NCI-H1930 (cell line): ENCODE measurements at places on chromosomes 7 and 10.
A peak's percentile ranks its signal among the peaks of the same experiment; 100 is the strongest.

- DNase-seq, result no peak
Measured at GRCh38 chr10:131514454-131514853, 202.9 kb upstream of the TCERG1L start.

- DNase-seq, result no peak
Measured at GRCh38 chr7:91019686-91020385, 244.4 kb upstream of the FZD1 start.

GRCh38 chr7:69257592-69257991, 340.7 kb upstream of the AUTS2 start:
- no peak for DNase-seq

DNA sequence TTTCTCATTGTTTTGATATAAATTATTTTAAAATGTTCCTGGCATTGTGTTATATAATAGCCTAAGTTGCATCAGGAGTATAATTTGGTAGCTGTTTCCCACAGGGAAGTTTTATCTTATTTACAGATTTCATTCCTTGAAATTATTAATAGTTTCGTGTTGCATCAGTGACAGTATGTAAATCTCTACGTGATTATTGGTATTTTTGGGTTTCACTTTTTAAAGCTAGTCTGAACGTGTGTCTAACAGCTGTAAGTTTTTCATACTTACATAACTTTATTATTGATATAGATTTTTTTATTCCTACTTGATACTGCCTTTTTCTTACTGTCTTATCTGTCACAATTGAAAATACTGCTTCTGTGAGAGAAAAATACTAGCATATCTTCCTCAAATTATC, 167.9 kb downstream of the PHF14 start:
- DNase-seq, result no peak

DNA sequence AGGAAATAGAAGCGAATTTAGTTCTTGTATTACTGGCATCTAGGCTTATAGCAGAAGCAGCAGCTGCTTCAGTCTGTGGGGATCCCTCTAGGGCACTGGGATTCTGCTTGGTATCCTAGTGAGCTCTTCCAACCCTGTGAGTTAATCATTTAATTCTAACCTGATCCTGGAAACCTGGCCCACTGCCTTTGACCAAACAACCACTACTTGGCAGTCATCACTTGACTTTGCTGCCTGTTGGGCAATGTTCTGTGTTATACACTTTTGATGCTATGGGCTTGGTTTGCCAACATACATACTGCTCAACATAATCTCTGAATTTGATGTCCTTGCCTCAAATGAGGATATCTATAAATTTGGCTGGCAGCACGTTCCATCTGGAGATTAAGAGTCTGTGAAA, 813.4 kb downstream of the ANKRD7 start:
- DNase-seq, result no peak

- DNase-seq, result no peak
Measured at GRCh38 chr10:131686781-131687420, 213.9 kb upstream of the PPP2R2D start.

DNA sequence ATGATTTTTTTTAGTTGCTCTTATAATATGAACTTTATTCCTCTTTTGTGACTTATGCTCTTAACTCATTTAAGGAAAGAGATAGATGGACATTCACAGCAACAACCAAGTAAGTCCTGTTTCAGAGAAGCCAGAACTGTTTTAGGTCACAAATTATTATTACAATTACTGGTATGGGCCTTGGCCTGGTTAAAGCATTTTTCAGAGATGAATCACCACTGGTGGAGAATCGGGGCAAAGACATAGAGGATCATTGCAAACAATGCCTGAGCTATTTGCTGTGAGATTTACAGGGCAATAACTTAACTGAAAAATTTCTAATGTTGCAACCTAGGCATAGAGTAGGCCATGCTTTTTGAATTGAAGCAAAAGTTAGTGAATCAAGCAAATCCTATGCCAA, 138.0 kb upstream of the YAE1 start:
- no peak for DNase-seq

- DNase-seq, result no peak
Measured at GRCh38 chr7:129225206-129225930, 538 bp downstream of the AHCYL2 start.

DNA sequence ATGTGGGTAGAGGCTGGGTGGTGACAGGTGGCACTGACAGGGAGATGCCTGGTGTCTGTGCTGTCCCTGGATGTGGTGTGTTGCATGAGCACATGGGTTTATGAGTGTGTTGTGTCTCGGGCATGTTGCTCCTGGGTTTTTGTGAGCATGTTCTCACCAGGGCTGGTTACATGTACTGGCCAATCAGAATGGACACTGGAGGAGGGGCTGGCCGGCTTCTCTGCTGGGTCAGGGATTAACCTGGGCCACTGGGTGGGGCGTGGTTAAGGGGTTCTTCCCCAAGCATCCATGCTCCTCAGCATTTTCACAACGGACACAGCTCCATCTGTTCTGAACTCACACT, 20.8 kb upstream of the VOPP1 start:
- DNase-seq, result no peak

GRCh38 chr7:30556840-30557239, 37.8 kb upstream of the GARS1 start:
- DNase-seq, result peak; percentile 7

- no peak for DNase-seq
Measured at GRCh38 chr7:36982766-36983165, 258.5 kb upstream of the AOAH start.

- no peak for DNase-seq
Measured at GRCh38 chr10:63537536-63537935, 16.3 kb downstream of the REEP3 start.

GRCh38 chr7:148472406-148472805, 118.2 kb upstream of the C7orf33 start:
- no peak for DNase-seq

DNA sequence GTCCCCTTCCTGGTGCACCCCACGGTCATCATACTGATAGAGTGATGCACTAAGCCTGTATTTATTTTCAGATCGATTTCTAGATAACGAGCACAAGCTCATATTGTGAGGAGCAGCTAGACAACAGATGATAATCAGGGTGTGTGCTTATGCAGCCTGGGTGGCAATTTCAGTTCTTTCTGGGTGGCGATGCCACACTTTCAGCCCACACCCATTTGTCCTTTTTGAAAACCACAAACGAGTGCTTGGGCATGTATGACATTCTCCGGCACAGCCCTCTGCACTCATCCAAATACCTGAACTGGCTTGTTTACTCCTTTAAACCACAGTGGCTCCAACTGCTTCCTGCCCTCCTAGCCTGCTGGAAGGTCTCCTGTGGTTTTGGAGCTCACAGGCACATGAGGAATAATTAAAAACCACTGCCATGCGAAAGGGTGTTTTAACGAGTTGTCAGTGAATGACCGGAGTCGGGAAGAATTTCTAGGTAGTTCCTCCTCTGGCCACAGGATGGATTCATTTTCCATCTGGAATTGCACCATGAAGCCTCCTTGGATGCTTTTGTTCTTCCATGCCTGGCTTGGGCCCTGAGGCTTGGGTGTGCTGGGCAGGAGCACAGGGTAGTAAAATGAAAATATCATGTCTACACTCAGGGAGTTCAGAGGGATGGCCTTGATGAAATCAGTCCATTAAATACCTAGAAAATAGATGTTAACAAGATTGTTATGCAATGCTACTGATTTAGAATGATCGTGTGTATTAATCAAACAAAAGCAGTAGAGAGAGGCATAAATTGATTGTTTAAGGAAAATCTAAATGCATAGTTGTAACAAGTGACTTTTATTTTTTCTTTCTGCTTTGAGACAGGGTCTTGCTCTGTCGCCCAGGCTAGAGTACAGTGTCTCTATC, 52.4 kb upstream of the ITGB1 start:
- DNase-seq, result no peak

DNA sequence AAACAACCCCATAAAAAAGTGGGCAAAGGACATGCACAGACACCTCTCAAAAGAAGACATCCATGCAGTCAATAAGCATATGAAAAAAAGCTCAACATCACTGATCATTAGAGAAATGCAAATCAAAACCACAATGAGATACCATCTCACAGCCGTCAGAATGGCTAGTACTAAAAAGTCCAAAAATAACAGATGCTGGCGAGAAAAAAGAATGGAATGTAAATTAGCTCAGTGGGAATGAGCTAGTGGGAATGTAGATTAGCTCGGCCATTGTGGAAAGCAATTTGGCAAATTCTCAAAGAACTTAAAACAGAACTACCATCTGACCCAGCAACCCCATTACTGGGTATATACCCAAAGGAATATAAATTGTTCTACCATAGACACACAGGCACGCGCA, 287.0 kb downstream of the WDR37 start:
- no peak for DNase-seq
